ENCODE measurements at places on chromosomes 3 and 15.
A peak's percentile ranks its signal among the peaks of the same experiment; 100 is the strongest.

GRCh38 chr3:177124882-177125281, 72.4 kb downstream of the TBL1XR1 start:
- DNase-seq: peak; percentile 44

DNA sequence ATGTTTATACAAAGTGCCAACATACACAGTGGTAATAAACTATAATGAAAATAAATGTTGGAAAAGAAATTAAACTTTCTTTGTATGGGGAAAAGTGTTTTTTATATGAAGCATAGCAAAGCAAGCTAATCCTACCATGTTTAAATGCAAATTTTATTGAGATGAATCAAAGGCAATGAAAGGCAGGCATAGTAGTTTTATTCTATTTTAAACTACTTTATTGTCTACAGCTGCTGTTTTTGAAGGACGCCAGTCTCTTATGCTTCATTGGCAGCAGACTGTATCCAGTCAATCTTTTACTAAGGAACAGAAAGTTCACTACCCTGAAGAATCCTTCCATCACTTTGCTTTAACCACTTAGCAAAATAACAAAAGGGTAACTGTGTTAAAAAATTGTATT, 761.0 kb downstream of the ROBO2 start:
- no peak for DNase-seq

DNA sequence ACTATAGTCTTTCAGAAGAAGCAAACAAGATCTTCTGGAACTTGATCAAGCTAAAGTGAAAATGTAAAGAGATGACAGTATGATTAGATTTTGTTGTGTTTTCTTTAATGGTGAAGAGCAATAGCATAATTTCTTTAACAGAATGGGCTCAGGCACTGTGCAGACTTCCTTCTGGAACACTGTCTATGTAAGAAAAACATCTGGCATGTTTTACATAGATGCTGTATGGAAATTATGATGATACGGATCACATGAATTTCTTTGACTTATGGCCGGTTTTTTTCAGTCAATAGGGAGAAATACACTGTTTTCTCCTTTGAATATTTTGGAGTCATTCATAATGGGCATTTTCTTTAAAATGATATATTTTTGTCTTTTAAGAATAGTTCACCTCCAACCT, 42.6 kb downstream of the PHLDB2 start:
- DNase-seq: no peak

- no peak for DNase-seq
Observed at GRCh38 chr3:10523561-10523960, 18.2 kb upstream of the ATP2B2 start.

GRCh38 chr15:88911766-88912118, 1.4 kb downstream of the MFGE8 start:
- DNase-seq: peak; percentile 41

DNA sequence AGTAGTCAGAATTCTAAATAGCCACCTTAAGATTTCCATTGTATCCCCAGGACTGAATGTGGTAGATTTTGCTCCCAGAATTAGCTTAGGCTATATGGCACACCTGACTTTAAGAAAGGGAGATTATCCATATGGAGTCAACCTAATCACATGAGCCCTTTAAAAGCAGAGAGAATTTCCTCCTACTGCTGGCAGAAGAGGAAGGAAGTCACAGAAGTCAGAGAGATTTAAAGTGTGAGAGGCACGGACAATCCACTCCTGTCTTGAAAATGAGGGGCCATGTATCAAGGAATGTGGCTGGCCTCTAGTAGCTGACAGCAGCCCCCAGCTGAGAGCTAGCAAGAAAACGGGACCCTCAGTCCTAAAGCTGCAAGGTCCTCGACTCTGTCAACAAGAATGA, 26.8 kb downstream of the LRRC31 start:
- no peak for DNase-seq

DNA sequence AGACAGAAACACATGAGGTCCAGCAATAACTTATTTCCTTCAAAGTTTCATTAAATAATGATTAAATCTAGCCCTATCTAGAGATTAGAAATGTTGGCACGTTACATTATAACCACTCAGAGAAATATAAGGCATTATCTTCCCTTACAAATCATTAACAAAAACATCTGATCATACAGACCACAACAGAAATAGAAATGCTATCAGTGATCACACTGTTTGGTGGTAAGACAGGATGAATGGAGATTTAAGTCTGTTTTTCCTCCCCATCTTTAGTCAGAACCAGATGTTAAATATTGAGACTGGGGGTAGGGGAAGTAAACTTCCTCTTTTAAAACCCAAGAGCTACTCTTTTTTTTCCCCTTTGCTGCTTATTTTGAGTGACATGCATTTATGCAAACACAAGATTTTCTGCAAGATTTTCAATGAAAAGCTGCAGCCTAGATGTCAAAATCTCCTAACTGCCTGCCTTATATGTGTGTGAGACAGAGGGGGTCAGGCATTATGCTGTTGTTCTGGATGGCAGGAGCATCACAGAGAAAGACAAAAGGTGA, 70.4 kb downstream of the CBLB start:
- no peak for DNase-seq

- DNase-seq: peak; percentile 24
Observed at GRCh38 chr3:102536456-102536855, 101.6 kb downstream of the ZPLD1 start.

GRCh38 chr3:42159706-42160472, 68.7 kb downstream of the TRAK1 start:
- DNase-seq: peak; percentile 24

DNA sequence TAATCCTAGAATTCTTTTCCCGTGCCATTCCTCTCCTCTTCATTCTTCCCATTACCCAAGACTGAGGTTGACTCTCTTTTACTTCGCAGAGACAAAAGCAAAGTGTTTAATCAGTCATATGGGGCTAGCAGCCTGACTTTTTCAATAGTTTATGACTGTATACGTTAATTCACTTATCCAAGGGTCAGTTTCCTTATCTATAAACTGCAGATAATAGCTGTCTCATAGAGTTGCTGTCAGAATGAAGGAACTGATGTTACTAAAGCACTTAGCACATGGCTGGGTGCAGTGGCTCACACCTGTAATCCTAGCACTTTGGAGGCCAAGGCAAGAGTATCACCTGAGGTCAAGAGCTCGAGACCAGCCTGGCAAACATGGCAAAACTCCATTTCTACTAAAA, 43.5 kb upstream of the ULK4 start:
- no peak for DNase-seq

DNA sequence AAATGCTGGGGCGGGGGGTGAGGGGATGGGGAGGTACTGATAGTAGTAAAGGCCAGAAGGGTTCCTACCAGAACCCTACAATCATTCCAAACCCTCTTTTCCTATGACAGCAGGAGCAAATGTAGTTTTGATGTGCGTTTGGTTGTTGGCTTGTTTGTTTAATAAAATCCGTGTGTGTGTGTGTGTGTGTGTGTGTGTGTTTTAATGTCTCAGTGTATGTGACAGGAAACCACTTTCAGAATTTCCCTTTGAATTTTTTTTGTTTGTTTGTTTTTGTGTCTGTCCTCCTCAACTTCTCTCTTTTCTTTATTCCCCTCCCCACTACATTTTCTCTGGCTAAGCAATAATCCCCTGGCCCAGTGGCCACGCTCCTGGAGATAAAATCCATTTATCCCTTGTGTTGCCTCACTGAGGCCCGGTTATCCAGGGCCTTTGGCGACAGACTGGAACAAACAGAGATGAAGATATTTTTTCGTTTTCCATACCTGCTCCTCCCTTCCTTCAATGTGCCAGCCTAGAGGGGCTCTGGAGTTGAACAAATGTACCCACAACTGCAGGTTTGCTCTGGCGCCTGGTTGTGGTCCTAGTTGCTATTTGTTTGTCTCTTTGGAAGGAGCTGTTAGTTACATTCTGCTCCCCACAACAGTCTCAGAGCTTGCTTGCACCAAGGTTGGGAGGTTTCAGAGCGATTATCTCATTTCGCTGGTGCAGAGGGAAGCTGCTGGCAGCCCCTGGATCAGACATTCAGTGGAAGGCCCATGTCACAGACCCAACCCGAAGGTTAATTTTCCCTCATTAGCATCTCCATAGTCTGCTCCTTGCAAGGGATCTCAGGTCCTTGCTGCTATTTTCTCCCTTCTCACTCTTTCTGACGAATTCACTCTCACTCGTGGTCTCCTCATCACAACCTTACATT, 17.9 kb downstream of the NR2F2 start:
- no peak for DNase-seq

GRCh38 chr15:25860885-25861866, 2.0 kb downstream of the ATP10A start:
- no peak for DNase-seq

DNA sequence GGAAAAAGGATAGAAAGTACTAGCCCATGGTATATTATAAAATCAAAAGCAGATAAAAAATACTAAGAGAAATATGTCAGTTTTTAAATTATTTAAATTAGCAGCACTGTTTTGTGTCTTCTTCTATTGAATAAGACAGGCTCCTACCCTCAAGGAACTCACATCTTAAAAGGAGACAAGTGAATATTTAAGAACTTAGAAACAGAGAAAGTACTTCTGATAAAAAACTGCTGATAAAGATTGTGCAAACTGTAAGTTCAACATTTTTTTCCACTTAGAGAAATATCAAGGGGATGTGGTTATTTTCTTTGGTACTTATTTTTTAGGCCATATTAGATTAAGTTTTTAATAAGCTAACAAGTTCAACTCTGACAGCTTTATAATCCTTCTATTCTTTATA, 3.0 kb upstream of the ANKRD28 start:
- no peak for DNase-seq

- peak; percentile 98 for DNase-seq
Observed at GRCh38 chr3:84724877-84725276, 233.9 kb upstream of the CADM2 start.

GRCh38 chr15:42705336-42705735, 31.6 kb downstream of the CDAN1 start:
- no peak for DNase-seq

GRCh38 chr3:57918123-57918837, 89.9 kb upstream of the FLNB start:
- peak; percentile 89 for DNase-seq

GRCh38 chr3:62284442-62284841, 88.9 kb downstream of the FEZF2 start:
- no peak for DNase-seq

GRCh38 chr3:136667081-136667480, 85.1 kb downstream of the STAG1 start:
- DNase-seq: peak; percentile 31

DNA sequence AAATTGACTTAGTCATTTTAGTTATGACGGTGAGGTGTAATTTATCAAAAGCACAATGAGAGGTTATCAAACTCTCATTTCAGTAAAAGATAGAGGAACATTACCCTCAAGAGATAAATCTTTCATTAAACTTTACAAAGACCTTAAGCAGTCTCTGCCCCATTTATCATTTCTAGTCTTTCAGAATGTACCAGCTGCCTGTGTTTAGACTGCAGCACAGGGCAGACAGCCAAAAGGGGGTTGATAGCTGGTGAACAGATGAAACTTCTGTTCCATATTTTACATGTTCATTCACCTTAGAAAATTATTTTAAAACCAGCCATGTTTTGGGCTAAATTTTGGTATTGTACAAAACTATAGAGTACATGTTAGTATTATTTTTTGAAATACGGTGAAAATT, 514.6 kb upstream of the CNTN3 start:
- no peak for DNase-seq

DNA sequence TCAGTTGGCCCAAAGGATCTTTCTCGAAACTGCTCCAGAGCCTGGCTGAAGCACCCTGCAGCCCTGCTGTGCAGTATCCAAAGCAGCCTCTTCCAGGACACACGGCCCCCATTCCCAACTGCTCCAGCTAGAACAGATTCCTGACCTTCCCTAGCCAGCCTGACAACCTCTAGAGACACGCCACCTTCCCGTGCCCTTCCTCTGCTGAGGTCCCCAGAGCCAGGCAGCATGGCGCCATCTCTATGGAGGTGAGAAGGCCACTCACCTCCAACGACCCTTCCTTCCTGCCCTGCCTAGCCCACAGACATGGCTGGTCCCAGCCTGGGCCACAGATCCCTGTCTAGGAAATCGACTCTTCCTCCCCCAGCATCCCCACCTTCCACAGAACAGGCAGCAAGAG, 3.1 kb downstream of the KIF7 start:
- DNase-seq: no peak

GRCh38 chr3:171195686-171196085, 169.2 kb upstream of the SLC2A2 start:
- DNase-seq: no peak

DNA sequence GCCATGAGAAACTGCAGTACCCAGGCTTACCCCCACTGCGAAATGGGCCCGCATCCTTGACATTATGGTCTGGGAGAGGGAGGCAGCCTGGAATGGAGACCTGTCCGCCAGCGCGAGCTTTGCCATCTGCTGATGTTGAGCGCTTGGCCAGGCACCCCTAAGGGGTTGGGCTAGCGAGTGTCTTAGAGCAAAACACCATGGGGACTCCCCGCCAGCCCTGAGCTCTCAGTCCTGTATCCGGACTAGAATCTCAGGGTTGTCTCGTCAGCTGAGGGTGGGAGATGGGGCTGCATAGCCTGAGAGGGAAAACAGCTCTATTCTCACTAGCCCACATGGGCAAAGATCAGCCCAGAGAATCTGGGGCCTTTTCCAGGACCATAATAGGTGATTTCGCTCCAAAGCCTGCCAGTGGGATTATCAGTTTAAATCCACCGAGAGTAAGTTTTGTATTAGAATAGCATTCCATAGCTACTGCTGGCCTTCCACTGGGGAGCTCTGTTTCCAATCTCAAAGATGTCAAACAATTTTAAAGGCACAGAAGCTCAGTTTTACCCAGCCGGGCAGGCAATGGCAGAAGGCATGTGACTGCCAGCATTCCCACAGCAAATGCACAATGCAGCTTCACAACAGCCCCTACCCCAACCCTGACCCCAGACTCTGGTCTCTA, 167.5 kb upstream of the TPM1 start:
- no peak for DNase-seq

GRCh38 chr3:154973851-154974250, 106.3 kb upstream of the MME start:
- no peak for DNase-seq

GRCh38 chr3:48694610-48695392, 9.1 kb upstream of the NCKIPSD start:
- peak; percentile 85 for DNase-seq

DNA sequence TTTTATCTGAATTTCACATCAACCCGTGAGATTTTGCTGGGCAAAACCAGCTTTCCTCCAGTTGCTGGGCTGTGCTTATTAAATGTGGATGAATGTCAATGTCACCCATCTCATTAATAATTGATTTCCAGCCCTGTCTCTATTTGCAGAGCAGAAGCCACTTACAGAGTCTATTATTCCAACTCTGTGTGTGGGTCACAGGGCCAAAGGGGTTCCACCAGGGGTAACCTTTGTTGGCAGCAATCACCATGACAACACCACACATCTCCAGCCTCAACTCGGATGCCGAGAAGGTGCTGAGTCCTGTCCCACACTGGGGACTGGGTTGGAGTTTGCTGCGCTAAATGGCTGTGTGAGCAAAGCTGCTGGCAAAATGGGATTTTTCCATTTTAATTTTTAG, 51.1 kb upstream of the WNT5A start:
- DNase-seq: no peak

GRCh38 chr3:148457886-148458285, 239.8 kb upstream of the AGTR1 start:
- no peak for DNase-seq

GRCh38 chr3:188439080-188439479, 285.1 kb downstream of the LPP start:
- no peak for DNase-seq

GRCh38 chr15:38076786-38077185, 142.3 kb downstream of the TMCO5A start:
- peak; percentile 77 for DNase-seq
